ENCODE measurements at places on chromosomes 11 and 22. TPM values are rescaled to one million over a fixed set of nuclear protein-coding genes. Genes with fewer than 3 reads are reported as not detected.

- peak; percentile 98 for DNase-seq
Observed at GRCh38 chr11:68751331-68751856, at the start of gene TESMIN. TSS of gene TESMIN (minus strand) at chr11:68751520. CDS start at chr11:68750660, 860 bp downstream.

GRCh38 chr11:124867700-124868099, 2.5 kb downstream of the ROBO3 start:
- DNase-seq, result peak; percentile 34

GRCh38 chr22:31883989-31884388, 60.3 kb upstream of the YWHAH start:
- no peak for DNase-seq

- DNase-seq, result no peak
Observed at GRCh38 chr22:33227791-33228190, 169.6 kb upstream of the SYN3 start.

DNA sequence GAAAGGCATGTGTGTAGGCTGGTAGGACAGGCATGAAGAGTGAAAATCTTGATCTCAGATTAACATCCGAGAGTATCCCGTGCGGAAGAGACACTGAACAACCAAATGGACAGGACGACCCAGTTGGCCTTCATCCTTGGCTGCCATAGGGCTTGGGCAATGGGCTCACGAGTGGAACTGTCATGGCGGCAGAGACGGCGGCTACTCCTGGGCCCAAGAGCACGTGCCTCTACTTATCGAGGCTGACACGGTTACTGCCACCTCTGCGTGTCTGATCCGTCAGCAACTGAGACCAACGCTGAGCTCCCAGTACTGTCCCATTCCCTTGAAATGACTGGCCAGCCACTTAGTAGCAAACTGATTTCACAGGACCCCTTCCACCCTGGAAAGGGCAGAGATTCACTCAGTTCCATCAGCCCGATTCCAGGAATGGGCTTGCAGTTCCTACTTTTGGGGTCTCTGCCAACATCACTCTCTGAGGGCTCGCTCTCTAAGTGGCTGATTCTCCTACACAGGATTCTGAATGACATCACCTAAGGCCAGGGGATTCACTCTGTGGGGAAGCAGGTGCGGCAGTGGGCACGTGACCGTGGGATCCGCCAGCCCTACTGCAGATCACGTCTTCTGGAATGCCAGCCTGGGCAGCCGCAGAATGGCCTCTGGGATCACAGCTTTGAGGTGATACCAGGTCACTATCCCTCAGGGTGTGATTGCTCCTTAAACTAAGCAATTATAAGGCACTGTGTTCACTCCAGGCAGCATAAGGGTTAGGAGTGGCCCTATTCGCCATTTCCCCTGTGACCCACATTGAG, 97.8 kb downstream of the RPS6KA4 start:
- no peak for DNase-seq

DNA sequence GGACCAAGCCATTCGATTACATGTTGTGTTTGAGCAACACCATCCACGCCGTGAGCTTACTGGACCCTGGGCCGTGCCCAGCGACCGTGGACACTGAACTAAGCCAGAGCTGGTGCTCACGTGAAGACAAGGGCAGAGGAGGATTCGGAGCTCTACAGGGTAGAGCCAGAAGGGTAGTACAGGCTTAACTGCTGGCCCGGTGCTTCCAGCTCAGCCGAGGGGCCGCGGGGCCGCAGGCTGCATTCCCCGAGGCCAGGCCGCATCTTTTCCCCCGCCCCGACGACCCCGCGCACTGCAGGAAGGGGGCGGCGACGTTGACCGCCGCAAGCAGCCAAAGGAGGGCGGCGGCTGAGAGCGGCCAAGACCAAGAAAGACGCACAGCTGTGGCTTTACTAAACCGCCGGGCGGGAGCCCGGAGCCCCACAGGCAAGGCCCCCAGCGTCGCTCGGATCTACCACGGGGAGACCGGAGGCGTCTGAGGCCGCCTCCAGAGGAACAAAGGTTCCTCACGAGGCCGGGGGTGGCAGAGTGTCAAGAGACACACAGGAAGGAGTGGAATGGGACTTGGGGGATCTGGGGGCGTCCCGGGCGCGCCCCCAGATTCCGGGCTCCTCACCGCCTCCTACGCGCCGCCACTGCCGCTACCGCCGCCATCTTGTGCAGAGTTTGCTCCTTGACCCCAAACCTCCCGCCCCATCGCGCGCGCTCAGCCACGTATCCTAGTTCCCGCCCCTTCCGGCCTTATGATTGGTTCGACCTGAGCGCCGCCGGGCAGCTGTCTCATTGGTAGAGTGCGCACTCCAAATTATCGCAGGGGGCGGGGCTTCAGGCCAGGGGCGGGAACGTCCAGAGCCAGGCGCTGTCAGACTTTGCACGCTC, at the start of gene GANAB:
GANAB (minus strand) TSS at position 668 of the 879 bp plus-strand sequence; CDS start at position 654, 14 bp downstream.
- DNase-seq, result peak; percentile 100

DNA sequence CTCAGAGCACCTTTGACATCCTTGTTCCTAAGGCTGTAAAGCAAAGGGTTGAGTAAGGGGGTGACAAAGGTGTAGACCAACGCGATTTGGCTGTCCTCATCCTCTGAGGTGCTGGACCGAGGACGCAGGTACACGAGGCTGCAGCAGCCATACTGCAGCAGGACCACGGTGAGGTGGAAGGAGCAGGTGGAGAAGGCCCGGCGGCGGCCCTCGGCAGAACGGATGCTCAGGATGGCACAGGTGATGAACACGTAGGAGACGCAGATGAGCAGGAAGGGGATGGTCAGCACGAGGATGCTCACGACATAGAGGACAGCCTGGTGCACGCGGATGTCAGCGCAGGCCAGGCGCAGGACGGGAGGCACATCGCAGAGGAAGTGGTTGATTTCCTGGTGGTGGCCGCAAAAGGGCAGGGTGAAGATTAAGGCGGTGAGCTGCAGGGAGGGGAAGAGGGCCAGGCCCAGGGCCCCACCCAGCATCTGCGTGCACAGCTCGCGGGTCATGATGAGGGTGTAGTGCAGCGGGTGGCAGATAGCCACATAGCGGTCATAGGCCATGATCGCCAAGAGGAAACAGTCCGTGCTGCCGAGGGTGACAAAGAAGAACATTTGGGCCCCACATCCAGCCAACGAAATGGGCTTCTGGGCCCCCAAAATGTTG, 632 bp downstream of the OR10Q1 start:
- no peak for DNase-seq

GRCh38 chr11:93935826-93936225, 85.3 kb upstream of the HEPHL1 start:
- DNase-seq, result no peak

GRCh38 chr22:19174106-19175025, 4.2 kb downstream of the SLC25A1 start:
- no peak for DNase-seq

GRCh38 chr11:70603114-70603755, 204.9 kb downstream of the CTTN start:
- no peak for DNase-seq

GRCh38 chr11:128865490-128865889, 1.6 kb downstream of the KCNJ1 start:
- DNase-seq, result no peak

- DNase-seq, result peak; percentile 61
Observed at GRCh38 chr22:43993072-43993760, 30.9 kb upstream of the PARVB start.

GRCh38 chr11:47577460-47578041, 1.2 kb downstream of the KBTBD4 start:
- no peak for DNase-seq

DNA sequence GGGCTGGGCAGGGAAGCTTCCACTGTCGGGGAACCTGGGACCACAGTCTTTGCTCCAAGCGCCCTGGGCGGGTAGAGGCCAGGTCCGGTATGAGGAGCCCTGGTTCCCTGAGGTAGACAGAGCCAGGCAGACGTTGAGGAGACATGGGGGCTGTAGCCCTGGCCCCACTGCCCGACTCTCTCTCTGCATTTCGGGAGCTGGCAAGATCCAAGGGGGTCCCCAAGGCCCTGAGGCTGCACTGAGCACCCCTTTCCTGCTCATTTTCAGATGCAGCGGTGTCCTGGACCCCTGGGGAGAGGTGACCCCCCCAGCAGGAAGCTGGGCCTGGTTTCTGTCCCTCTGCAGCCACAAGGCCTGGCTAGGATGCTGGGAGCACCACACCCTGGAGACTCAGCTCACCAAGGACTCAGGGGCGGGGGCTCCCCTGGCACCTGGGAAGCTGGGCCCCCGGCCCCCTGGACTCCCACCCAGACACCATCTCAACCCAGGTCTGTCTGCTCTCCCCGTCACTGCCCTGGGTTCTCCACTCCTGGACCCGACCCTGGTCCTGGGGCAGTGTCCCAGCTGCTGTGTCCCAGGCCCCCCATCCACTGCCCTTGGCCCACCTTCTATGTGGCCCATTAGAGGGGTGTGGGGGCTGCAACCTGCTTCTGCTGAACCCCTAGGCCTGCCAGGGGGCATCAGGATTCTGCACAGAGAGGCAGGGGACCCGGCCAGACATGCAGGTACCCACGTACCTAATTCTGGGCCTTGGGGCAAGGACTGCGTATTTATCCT, 15.0 kb upstream of the MUC6 start:
- no peak for DNase-seq

DNA sequence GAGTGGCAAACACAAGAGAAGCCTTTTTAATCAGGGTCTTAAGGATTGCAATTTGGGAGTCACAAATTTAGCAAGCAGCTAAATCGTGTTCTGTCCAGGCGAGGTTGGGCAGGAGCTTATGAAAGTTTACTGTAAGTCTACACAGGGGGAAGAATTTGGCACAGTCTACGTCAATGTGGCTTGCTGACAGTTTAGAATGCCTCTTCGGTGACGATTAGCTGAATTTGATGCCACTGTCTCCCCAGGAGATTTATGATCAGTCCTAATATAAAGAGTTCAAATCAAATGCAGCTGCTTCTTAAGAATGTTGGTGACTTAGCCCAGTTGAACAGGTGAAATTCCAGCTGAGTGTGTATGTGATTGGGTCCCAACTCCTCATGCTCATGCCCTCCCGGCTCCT, 114.1 kb upstream of the CLPB start:
- no peak for DNase-seq

DNA sequence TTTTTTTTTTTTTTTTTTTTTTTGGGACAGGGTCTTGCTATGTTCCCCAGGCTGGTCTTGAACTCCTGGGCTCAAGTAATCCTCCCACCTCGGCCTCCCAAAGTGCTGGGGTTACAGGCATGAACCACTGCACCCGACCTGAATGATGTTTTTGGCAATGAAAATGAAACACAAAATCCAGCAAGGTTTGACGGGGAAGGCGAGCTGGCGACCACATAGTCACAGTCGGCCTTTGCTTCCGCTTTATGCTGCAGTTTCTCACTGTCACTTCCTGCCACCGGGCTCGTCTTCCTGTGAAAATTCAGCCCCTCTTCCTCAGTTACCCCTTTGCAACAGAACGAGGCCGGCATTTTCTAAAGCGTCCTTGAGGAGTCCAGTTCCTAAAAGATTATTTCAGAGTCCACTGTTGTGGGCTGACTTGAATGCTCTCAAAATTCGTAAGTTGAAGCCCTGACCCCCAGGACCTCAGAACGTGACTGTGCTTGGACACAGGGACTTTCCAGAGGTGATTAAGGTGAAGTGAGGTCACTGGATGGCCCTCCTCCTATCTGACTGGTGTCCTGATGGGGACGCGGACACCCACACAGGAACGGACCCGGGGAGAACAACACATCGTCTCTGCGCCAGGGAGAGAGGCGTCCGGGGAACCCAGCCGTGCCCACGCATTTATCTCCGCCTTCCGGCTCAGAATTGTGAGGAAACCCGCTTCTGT, 2.9 kb upstream of the BID start:
- DNase-seq, result peak; percentile 74

- peak; percentile 39 for DNase-seq
Observed at GRCh38 chr11:86869966-86870570, 69.7 kb downstream of the PRSS23 start.

DNA sequence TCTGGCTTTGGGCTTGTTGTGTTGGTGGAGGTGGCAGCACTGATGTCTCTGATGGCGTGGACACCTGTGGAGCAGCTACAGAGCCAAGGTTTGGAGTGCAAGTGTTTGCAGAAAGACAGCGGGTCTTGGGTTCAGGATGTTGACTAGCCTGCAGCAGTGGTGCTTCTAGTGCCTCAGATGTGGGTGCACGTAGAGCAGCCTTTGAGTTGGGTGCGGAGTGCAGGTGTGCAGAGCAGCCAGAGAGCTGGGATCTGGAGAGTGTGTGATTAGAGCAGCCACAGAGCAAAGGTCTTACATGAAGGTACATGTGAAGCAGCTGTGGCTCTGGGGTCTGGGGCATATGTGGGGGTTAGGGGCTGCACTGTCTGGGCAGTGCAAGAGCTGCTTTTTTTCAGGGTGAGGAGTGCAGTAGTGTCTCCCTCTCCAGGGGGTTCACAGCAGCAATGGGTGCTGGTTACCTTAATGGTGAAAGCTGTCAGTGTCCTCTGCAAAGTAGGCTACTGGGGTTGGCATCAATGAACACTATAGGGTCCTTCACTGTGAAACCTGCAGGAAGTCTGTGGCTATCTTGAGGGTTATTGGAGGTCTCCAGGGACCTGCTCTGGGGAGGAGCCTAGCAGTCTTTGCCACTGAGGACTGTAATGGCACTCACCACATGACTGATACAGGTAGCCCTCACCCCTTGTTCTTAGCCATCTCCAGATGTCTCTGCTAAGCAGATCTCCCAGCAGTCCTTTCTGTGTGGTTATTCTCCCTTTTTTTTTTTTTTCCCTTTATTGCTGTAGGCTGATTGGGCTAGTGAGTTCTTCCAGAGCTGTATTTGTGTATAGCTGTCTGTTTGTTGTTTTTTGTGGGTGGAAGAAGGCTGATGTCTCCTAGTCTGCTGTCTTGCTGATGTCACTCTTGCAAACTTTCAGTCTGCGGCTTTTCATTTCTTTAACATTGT, 14.3 kb downstream of the BIRC2 start:
- no peak for DNase-seq

Gene OR6A2
- 0.28 TPM for total RNA-seq

Gene NCF4
- 6.3 TPM for total RNA-seq

Gene NXPE2
- total RNA-seq, result 43.8 TPM

Gene SCGB1C1
- not detected for total RNA-seq

Gene GANAB
- 223 TPM for total RNA-seq

Gene AIFM3
- 181 TPM for total RNA-seq

Gene TMPRSS6
- total RNA-seq, result not detected

Gene TEF
- 29.3 TPM for total RNA-seq
